ENCODE measurements at places on chromosomes 1 and 21.

GRCh38 chr1:192805832-192806323 is 3.0 kb upstream of the RGS2 start:
- no peaks in the 10 kb centered on the region for H3K36me3 ChIP-seq
- H3K4me3 ChIP-seq, result no peak overlapping the region
- no peaks in the 10 kb centered on the region for H3K4me1 ChIP-seq

DNA sequence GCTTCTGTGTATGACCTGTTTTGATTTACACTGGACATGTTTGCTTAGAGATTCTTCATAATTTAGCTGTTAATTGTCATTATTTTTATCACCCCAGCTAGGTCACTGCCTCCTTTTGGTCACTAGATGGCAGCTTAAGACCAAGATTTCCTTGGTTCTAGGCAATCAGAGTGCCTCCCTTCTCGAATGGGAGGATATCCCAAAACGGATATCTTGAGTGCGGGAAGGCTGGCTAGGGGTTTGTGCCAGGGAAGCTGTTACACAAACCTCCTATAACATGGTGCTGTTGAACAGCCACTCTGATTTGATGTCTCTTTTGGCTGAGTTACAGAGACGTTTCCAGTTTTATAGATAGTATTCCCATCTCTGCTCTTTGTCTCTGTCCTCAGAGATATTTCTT is 283.5 kb downstream of the S1PR1 start:
- no peak overlapping the region for H3K27ac ChIP-seq
- H3K4me1 ChIP-seq, result no peaks in the 10 kb centered on the region
- no peaks in the 10 kb centered on the region for H3K36me3 ChIP-seq
- no peak for DNase-seq
- no peak overlapping the region for H3K4me3 ChIP-seq
- no peaks in the 10 kb centered on the region for H3K27me3 ChIP-seq

DNA sequence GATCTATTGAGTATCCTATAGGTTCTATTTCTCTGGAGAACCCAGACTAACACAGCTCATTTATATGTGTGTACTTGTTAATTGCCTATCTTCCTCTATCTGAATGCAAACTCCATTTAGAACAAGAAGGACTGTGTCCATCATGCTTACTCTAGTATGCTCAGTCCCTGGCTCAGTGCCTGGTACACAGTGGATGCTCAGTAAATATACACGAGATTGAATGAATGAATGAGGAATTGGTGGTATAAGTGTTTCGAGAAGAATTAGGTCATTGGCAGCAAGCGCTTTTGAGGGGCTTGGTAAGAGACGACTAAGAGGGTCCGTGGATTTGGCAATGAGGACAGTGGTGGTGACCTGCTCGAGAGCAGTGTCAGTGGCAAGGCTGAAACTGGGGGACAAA is 112.5 kb downstream of the CSMD2 start:
- H3K36me3 ChIP-seq, result no peaks in the 10 kb centered on the region
- no peak overlapping the region for H3K27ac ChIP-seq
- peaks cover 2% of the 10 kb centered on the region for H3K27me3 ChIP-seq
- H3K4me1 ChIP-seq, result no peaks in the 10 kb centered on the region
- H3K4me3 ChIP-seq, result no peak overlapping the region
- no peak for DNase-seq

- no peaks in the 10 kb centered on the region for H3K27me3 ChIP-seq
- H3K27ac ChIP-seq, result peak within 1 kb of the TSS; percentile 98
- H3K4me1 ChIP-seq, result no peaks in the 10 kb centered on the region
- no peaks in the 10 kb centered on the region for H3K36me3 ChIP-seq
- DNase-seq, result peak; percentile 96
Observed at GRCh38 chr1:214551436-214552173, at the start of gene PTPN14. TSS of gene PTPN14 (minus strand) at chr1:214551602. CDS start at chr1:214464803, 86,799 bp downstream.

DNA sequence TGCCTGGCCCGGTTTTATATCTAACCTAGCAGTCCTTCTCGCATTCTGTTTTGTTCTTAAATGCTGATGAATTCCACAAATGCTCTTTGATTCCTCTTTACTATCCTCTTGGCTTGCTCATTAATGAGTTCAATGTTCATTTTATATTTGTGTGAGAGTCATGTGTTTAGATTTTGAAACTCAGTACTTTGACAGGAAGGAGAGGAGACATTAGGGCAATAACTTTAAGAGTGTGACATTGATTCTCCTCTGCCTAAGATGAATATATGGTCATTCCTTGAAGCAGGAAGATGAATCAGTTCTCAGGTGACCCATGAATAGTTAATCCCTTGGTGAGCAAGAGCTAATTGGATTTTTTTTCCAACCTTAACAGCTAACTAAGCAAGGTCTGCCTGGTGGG is 84.1 kb downstream of the MRPS6 start:
- no peak for DNase-seq
- no peak overlapping the region for H3K27ac ChIP-seq
- H3K4me1 ChIP-seq, result no peaks in the 10 kb centered on the region
- no peak overlapping the region for H3K4me3 ChIP-seq
- no peaks in the 10 kb centered on the region for H3K27me3 ChIP-seq

DNA sequence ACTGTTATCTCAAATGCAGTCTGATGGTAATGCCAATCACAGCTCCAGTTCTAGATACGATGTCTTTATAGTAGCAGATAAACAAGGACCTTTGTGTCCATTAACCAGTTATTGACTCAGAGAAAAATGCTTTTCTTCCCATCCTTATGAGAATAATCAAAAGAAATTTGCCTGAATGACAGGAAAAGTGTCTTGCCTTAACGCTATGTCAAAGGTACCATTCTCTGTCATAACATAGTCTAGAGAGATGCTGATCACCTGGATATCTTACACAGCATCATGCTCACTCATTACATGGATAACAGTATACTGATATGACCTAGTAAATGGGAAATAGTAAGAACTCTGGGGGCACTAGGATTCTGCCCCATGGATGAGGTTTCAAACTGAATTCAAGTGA is 151.7 kb upstream of the NEGR1 start:
- H3K27me3 ChIP-seq, result no peaks in the 10 kb centered on the region
- no peak overlapping the region for H3K4me3 ChIP-seq
- no peaks in the 10 kb centered on the region for H3K36me3 ChIP-seq
- DNase-seq, result no peak

DNA sequence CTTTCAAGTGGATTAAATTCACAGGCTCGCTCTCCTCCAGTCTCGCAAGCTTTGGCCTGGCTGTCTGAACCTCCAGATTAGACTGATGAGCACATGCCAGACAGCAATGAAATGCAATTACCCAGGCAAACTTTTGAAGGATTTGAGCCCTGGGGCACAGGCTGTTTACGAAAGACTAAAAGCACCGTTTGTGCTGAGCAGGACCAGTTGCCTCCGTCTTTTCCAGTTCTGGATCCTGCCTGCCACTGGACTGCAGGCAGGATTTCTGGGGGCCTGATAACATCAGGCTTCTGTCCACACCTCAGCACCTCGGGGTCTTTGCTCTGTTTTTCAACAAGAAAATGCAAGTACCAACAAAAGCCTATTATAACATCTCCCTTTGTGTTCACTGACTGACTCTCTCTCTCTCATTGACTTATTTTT is 145.7 kb downstream of the CLIC6 start:
- H3K27ac ChIP-seq, result no peak overlapping the region
- no peak for DNase-seq
- no peak overlapping the region for H3K4me3 ChIP-seq
- H3K4me1 ChIP-seq, result no peaks in the 10 kb centered on the region
- H3K27me3 ChIP-seq, result no peaks in the 10 kb centered on the region

- DNase-seq, result no peak
- H3K27me3 ChIP-seq, result no peaks in the 10 kb centered on the region
- H3K36me3 ChIP-seq, result no peaks in the 10 kb centered on the region
- H3K4me1 ChIP-seq, result no peaks in the 10 kb centered on the region
- no peak overlapping the region for H3K27ac ChIP-seq
Observed at GRCh38 chr1:208837242-208837641, 593.1 kb upstream of the PLXNA2 start.

- no peak overlapping the region for H3K4me3 ChIP-seq
- H3K36me3 ChIP-seq, result no peaks in the 10 kb centered on the region
- H3K27ac ChIP-seq, result peak overlapping the region; percentile 8
- no peak for DNase-seq
- H3K27me3 ChIP-seq, result no peaks in the 10 kb centered on the region
Observed at GRCh38 chr21:34545079-34545884, 33.3 kb upstream of the KCNE1 start.

DNA sequence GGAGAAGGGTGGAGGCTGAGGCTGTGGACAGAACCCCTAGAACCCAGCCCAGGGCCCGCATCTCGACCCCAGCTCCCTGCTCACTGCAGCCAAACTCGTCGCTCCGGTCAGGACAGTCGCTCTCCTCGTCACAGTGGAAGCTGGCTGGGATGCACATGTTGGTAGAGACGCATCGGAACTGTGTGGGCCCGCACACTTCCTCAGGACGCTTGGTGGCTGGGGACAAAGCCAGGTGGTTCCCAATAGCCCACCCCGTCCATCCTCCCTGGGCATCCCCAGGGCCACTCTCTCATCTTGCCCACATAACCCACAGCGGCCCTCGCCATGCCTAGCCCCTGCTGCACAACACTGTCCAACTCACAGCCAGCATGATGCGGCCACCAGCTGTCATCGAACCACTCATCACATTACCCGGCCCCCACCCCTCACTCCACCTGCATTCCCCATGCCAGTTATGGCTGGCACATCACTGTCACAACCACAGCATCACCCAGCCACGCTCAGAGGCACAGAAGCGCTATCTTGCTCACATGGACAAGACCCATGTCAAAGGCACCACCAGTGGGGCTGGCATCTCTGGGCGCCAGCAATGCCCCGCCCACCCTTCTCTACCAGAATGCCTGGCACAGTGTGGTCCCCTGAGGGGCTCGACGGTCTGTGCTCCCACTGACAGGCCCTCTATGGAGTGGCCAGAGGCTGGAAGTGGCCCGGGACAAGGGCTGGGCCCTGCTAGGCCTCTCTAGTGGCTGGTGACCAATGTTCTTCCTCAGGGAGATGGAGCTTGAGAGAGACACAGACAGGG is 51.7 kb downstream of the HSPG2 start:
- H3K4me3 ChIP-seq, result no peak overlapping the region
- H3K27me3 ChIP-seq, result no peaks in the 10 kb centered on the region
- no peaks in the 10 kb centered on the region for H3K36me3 ChIP-seq
- H3K27ac ChIP-seq, result no peak overlapping the region
- DNase-seq, result peak; percentile 48
